ENCODE measurements at places on chromosomes 7 and 10.

GRCh38 chr10:96270571-96270970 is 798 bp downstream of the BLNK start:
- no peak for DNase-seq

- DNase-seq: no peak
Observed at GRCh38 chr7:149302222-149302621, 40.2 kb downstream of the ZNF783 start.

DNA sequence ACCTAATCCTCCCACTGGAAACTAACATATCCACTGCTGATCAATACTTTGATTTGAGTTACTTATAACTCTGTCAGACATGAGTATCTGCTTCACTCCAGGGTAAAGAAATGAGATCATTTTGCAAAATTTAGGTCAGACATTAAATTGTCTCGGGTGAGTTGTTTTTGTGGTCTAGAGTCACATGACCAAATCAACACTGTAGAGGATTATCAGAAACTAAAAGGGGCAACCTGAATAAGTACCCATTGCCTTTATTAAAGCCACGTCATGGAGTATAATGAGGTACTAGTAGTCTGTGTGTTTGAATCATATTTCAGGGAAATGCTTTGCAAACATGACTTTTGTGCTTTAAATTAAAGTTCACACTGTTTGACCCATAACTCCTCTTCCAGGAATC is 107.7 kb upstream of the ADO start:
- no peak for DNase-seq

DNA sequence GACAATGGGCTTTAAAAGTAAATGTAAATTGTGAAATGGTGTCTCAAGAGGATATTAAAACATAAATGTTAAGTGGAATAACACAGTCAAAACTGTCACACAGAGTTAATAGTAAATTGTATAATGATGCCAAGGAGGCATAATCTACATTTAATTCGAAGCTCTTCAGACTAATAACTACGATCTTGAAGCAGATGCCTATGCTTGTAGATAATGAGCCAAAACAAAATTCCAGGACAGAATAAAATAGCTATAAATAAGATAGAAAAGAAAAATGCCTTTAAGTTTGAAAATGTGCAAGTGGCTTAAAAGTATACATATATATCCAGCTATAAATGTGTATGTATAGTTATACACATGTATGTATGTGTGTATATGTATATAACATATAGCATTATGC is 17.5 kb downstream of the TWIST1 start:
- DNase-seq: no peak

DNA sequence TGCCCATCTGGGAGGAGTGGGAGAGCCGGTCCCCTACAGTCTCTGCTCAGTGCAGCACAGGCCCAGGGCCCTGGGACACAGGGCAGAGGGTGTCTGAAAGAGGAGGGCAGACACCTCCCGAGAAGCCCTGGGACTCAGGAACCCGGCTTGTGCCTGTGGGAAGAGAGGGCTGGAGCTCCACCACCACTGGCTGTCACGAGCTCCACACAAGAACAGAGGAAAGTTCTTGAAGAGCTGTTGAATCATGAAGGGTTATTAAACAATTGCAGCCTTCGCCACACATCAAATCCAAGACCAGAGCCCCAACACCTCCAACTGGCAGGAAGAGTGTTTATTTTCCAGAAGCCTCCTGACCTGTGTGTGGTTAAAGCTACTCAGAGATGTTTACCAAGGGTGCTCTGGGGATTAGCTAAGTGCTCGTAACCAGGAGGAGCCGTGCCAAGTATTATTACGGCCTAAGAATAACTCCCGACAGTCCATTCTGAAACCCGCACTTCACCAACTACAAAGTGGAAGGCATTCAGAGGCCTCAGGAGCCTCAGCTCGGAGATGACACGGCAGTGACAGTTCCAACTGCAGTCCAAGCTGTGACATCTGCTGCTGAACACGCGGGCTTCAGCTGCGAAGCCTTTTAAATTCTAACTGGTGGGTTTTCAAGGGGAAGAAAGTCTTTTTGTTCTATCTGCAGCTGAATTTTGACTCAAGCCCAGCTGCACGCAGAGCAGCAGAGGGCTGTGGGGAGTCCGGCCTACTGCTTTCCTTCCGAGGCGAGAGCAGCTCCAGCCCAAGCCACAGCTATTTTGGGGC is 75.1 kb downstream of the MAD1L1 start:
- DNase-seq: no peak

DNA sequence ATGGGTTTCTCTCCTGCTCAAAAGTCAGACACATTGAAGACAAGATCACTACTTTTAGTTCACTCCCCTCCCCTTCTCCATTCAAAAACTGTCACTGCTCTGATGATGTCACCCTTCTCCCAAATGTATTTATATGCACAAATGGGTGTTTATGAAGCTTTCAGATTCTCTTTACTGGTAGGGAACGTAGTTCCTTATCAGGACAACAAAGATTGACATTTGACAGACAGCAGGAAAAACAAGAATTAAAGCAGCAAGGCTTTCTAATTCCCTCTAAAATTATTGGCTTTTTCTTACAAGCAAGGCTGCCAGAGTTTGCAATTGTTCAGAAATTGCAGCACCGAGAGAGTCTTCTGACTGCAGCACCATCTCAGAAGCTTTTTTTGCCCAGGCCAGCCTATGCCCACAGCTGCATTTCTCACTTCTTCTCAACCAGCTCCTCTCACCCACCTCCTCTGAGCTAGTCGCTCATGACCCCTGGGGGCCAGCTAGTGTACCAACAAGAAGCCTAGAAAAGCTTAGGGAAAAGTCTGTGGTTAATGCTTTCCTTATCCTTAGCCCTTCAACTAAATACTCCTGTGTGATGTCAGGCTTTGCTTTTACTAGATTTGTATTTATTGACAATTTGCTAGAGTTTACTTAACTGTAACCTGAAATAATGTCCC is 265.1 kb downstream of the HTR7 start:
- no peak for DNase-seq

GRCh38 chr10:110723224-110723891 is 79.2 kb downstream of the RBM20 start:
- DNase-seq: no peak

- no peak for DNase-seq
Observed at GRCh38 chr10:58299580-58299979, 30.6 kb downstream of the CISD1 start.

GRCh38 chr7:149790146-149790548 is 16.8 kb upstream of the ZNF467 start:
- DNase-seq: no peak

- DNase-seq: no peak
Observed at GRCh38 chr7:135930565-135931461, 46.3 kb downstream of the MTPN start.

- no peak for DNase-seq
Observed at GRCh38 chr7:85125651-85126131, 61.2 kb downstream of the SEMA3D start.

DNA sequence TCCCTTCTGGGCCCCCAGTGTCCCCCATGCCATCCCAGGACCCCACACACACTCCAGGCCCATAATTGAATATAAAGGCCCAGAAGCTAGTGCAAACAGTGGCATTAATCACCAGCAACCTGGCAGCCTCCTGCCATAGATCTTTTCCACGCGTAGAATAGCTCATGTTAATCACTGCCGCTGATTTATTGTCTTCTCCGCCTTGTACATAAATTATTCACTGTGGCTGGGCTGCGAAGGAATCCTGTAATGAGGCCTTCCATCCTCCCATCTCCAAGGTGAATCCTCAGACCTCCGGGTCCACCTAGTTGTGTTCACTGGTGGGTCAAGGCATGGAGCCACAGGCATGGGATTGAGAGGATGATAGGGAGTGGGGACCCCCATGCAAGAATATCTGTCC is 33.2 kb downstream of the KAZALD1 start:
- no peak for DNase-seq

- no peak for DNase-seq
Observed at GRCh38 chr10:91665842-91666241, 33.0 kb upstream of the PPP1R3C start.

DNA sequence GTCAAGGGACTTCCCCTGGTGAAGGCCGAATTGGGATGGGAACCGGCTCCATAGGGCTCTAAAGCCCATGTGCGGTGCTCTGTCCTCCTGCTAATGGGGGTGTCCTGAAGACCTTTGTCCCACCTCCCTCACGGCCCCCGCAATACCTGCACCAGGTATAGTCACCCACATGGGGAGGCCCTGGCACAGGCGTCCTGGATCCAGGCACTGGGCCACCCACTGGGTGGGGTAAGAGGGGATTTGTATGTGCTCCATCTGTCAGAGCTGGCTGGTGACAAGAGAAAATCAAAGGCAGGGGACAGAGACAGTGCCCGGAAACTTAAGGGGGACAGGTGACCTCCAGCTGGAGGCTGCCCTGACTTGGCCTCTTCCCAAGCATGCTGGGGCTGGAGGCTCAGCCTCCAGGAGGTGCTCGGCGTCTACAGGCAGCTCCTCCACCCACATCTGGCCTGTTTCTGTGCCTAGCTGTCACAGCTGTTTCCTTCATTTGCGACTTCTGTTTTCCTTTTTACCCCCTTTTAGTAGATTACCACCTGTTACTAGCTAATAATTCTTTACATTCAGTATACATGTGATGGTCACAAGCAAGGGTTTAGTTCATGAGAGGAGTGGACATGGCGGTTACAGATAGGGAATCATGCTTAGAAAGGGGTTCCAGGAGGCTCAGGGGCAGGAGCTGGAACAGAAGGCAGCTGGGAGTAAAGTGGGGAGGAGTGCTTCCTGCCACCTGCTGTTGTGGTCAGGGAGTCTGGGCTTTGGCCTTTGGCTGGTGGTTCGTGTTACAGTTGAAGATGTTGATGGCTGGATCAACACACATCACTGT is 2.3 kb upstream of the CUZD1 start:
- DNase-seq: no peak

DNA sequence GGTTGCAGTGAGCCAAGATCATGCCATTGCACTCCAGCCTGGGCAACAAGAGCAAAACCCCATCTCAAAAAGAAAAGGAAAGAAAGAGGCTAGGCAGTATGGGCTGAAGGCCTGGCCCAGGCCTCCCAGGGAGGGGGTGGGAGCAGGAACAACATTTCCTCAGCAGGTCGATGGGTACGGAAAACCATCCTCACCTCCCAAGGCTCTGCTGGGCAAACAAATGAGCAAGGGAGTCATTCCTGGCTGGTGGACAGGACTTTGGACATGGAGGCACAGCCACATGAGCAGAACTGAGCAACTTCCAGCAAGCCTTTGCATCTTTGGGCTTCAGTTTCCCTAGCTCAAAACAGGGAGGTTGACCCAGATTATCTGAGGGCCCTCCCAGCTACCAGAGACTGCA is 13.0 kb downstream of the OGDHL start:
- DNase-seq: no peak

- no peak for DNase-seq
Observed at GRCh38 chr7:571718-572415, 52.2 kb upstream of the PDGFA start.

GRCh38 chr10:86652361-86653202 is 1.8 kb upstream of the OPN4 start:
- DNase-seq: no peak

DNA sequence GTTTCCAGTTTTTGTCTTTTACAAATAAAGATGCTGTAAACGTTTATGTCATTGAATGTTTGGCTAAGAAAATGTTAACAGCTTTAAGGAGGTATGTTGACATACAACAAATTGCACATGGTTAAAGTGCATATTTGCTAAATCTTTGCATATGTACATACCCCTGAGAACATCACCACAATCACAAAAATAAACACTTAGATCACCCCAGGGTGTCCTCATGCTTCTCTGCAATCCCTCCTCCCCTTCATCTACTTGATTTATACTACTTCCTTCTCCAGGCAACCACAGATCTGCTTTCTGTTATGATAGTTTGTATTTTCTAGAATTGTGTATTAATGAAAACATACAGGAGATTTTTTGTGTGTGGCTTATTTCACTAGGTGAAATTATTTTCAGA is 209.5 kb downstream of the GLRX3 start:
- DNase-seq: no peak

DNA sequence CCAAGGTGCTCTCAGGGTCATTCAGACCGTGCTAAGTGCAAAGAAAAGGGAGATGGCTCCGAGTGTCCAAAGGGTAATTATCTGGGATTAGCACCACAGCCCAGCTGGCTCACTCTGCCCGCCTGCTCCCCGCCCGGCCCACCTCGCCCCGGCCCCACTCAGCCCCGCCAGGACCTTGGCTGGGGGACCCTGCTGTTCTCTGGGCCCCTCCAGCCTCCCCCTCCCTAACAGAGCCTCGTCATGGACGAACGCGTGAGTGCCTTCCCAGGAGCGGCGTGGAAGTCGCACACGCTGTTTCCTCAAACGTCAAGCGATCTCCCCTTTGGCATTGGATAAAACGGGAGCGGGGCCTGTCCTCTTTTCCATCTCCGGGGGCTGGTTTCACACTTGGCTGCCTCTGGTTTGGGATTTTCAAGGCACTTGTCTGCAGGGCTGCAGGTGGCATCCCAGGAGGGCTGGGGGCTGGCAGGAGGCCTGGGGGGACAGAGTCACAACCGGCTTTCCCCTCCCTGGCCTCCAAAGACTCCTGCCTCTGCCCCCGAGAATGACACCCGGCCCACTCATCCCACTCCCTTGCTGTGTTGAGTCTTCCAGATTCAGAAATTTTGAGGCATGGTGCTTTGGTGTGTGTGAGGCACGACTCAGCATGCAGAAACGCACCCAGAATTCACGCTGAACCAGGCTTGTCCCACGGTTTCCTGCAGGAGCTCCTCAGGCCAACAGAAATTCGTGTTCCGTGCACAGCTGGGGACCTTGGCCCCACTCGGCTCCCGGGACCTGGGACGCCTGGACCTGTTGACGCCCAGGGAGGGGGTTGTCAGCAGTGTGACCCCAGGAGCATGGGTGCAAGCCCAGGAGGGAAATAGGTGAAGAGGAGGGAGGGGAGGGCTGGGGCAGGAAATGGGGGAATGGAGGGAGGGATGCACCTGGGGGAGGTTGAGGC is 110.0 kb downstream of the PDGFA start:
- DNase-seq: no peak

GRCh38 chr10:22666287-22667092 is 47.9 kb downstream of the PIP4K2A start:
- no peak for DNase-seq

GRCh38 chr10:36500266-36500665 is 625.1 kb upstream of the ANKRD30A start:
- no peak for DNase-seq

DNA sequence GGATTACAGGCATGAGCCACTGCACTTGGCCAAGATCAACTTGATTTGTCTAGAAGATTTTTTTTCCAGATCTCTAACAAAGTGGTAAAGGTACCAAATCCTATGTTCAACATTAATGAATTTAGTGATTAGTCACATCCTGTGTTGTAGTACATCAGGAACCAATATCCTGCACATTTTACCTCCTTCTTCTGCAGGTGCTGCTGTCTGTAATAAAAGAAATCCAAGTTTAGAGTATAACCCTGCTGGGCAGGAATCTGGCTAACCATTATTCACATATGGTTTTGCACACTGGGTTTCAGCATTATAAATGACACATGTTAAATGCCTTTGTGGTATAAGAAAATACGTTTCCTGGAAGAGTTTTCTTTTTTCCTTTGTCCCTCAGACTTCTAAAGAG is 10.8 kb downstream of the PARD3 start:
- no peak for DNase-seq
